ENCODE measurements at places on chromosomes 6 and 20.
A peak's percentile ranks its signal among the peaks of the same experiment; 100 is the strongest.

- no peak for DNase-seq
Observed at GRCh38 chr20:51574248-51575033, 31.9 kb upstream of the NFATC2 start.

DNA sequence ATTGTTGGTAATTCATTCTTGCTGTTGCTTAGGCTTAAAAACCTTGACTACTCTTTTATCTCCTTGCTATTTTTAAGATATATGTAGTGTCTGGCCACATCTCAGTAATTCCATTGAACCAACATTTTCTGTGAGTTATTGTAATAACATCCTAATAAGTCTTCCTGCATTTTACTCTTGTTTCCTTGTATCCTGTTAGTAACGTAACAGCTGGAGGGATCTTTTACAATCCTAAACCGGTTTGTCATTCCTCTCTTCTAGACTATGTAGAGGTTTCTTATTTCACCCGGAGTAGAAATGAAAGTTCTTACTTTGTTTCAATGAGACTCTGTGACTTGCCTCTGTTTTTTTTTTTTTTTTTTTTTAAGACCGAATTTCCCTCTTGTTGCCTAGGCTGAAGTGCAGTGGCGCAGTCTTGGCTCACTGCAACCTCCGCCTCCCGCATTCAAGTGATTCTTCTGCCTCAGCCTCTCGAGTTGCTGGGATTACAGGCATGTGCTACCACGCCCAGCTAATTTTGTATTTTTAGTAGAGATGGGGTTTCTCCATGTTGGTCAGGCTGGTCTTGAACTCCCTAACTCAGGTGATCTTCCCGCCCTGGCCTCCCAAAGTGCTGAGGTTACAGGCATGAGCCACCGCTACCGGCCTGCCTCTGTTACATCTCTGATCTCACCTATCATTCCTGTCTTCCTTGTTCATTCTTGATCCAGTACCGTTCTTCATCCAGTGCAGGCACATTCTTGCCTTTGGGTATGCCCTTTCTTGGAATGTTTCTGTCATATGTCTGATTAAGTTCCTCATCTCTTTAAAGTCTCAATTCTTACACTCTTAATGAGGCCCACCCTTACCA, 44.7 kb downstream of the NCOA3 start:
- no peak for DNase-seq

DNA sequence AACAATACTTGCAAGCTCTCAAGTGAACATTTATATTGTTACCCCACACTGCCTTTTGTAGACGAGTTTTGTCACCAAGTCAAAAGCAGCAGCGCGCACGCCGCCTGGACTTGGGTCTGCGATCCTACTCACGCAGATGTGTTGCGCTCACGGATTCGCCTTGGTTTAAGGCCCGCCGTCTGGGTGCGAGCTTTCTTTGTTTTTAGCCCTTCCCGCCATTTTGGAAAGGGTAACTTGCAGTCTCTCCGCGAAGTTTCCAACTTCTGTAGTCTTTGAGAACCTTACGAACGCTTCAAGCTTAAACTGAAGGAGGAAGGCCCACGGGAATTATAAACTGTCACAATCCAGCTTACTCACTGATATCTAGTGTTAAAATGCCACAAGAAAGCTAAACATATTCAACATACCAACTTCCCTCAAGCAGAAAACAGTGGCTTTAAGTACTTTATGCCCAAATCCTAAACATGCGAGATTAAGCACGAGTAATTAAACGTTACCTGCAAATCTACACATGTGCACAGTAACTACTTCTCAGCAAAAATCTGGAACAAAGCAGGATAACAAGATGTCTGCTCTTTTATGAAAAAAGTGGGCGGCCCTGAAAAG, 80.4 kb upstream of the BTN3A2 start:
- DNase-seq: peak; percentile 64

DNA sequence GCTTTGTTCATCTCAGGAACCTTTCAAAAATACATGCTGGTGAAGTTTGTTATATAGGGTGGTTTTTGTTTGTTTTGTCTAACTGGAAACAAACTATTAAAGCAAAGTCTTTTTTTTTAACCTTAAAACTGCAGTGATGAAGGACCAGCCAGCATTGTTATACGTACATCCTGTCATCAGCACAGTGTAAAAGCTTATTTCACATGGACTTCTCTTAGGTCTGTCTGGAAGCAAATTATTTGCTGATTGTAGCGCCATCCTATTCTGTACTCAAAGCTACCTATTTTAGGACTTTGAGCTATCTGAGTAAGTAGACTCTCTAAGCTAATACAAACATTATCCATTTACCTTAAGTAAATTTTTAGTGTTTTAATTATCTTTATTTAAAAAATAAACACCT, 61.7 kb downstream of the SNX9 start:
- no peak for DNase-seq

DNA sequence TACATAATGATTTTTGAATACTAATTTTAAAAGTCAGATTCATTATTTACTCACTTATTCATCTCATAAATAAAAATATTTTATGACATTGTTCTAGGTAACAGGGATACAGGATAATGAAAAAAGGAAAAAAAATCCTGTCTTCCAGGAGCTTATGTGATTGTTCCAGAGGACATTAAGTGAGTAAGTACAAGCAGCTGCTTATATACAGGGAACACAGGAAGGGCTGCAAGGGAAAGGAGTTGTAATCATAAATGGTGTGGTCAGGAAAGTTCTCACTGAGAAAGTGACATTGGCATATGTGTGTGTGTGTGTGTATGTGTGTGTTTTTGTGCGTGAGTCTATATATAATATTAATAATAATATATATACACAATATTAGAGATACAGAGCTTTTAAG, 121.8 kb downstream of the HAO1 start:
- no peak for DNase-seq

- DNase-seq: no peak
Observed at GRCh38 chr20:1952737-1953530, 40.9 kb downstream of the PDYN start.

- no peak for DNase-seq
Observed at GRCh38 chr6:111676383-111676782, 70.7 kb upstream of the TRAF3IP2 start.

GRCh38 chr6:11789744-11790143, 11.1 kb upstream of the ADTRP start:
- no peak for DNase-seq

GRCh38 chr6:14025160-14025559, 92.4 kb upstream of the CD83 start:
- no peak for DNase-seq

- DNase-seq: no peak
Observed at GRCh38 chr6:126066053-126067048, 80.0 kb downstream of the TRMT11 start.

- DNase-seq: no peak
Observed at GRCh38 chr20:8447262-8448120, 315.4 kb downstream of the PLCB1 start.

- peak; percentile 59 for DNase-seq
Observed at GRCh38 chr6:151675746-151676459, 131.6 kb upstream of the ESR1 start.

DNA sequence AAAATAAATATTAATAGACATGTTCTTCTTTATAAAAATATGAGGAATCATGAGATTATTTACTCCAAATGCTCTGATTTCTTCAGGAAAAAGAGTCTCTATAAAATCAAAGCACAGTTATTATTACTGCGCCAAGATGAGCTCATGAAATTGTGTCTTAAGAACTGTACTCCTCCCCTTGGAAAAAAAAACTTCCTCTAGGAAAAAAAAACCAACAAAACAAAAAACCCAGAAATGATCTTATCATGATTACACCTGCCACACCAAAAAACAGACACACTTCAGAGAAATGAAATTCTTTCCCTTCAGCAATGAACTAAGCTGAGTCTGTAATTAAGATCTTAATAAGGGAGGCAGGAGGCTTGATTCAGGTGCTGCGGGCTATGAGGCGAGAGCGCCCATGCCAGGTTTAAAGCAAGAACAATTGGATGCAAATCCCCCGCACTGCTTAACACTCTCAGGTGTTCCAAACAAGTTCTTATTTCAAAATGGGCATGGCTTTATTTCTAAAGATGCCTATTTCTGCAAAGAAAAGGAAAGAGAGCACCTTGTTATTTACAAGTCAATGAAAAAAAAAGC, 9.1 kb downstream of the NEDD9 start:
- no peak for DNase-seq

DNA sequence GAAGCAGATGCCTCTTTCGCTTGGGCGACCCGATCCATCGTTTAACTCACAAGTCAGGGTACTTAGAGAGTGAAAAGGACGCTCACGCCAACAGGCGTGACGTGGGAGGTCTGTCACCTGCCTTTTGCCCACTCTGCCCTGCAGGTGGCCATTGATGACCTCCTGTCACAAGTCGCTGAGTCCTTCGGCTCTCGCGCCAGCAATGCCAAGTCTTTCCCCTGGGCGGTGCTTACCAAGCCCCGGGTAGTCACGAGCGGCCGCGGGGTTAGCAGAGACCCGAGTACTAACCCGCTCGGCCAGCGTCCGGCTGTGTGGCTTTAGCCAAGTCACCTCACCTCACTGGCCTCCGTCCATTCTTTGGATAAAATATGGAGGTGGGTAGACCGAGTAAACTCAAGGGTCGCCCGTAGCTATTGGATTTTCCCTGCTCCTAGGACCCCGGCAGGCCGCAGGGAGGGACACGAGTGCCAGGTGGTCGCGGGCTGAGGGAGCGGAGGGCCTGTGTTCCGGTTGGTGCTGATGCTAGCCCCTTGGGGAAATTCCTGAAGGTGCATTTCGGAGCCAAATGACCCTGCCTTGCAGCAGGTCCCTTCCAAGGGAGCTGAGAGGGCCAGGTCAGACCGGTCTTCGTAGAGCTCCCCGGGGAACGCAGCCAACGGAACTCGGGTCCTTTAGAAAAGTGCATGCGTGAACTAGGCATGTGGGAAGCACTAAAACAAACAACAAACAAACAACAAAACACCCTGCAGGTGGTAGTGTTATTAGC, 668 bp downstream of the PKIB start:
- DNase-seq: peak; percentile 48

GRCh38 chr20:2165871-2166270, 64.2 kb downstream of the STK35 start:
- DNase-seq: no peak

DNA sequence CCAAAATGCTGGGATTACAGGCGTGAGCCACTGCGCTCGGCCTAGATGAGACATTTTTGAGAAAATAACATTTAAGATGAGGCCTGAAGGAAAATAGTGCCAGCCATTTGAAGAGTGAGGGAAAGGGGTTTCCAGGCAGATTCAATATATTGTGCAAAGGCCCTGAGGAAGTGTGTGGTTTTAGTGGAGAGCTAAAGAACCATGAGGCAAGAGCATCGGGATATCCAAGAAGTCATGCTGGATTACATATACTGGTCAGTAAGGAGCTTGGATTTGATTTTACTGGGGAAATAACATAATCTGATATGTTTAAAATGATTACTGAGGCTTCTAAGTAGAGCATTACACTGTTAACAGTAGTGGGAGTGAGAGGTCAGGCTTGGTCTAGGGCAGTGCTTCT, 47.0 kb downstream of the CARMIL1 start:
- DNase-seq: no peak

DNA sequence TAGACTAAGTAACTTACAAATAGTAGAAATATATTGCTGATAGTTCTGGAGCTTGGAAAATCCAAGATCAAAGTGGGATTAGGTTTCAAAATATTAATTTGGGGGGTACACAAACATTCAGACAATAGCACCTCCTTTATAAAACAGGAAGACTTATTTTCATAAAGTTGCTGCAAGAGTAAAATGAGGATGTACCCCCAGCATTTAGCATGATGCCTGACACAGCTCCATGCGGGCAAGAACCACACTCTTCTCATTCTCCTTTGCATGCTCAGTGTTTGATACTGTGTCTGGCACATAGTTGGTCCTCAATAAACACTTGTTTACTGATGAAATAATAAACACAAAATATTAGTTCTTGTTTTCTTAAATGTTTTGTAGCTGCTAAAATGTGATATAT, 332.9 kb downstream of the TFAP2A start:
- DNase-seq: no peak

DNA sequence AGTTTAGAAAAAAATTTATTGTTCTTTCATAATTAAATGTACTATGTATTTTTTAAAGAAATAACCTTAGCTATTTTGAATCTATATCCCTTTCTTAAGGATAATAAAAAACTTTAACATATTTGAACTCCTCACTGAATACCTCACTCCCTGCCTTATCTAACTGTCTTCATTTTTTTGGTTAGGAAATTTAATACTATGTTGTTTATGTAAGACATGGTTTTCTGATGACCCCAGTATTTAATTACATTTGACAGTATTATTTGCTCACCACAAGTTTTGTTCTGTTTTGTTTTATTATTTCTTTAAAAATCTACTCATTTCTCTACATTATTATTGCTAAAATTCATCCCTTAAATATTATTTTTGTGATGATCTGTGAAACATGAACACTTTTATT, 394.4 kb upstream of the ADGRB3 start:
- DNase-seq: no peak

DNA sequence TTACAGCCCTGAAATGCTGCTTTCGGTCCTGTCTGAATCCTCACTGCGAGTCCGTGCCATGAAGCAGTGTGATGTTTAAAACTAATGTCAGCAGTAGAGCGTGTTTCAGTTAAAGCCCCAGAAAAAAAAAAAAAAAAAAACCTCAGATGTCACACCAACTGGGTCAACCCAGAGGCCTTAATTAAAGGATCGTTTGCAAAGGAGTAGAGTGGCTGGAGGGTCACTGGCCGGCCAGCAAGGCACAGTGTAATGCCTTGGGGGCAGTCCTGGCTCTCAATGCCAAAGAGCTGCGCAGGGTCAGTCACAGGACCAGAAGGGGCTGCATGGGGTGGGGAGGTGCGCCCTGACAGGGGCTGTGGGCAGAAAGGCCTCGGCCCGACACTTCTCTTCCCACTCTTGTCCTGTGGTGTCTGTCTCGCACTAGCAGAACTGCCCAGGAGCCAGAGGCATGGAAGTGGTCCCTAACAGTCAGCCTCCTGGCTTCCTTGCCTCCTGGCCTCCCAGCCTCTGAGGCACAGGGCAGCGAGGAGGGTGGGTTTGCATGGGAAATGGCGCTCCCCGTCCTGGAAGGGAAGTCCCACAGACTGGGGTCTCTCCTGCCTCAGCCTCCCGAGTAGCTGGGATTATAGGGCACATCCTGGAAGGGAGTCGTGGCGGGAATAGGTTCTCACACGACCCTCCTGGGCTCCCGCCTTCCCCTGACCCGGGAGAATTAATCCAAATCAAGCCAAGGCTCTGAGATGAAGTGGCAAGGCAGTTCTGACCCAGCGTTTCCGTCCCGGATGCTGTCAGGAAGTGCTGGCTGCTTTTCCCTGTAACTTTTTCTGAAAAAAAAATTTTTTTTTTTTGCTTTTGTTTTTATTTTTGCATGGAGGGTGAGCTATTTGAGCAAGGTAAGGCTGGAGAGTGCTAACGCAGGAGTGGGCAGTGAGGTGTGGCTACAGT, 53.7 kb upstream of the MPC1 start:
- DNase-seq: no peak
